Activated CD4-positive, CD25-positive, alpha-beta regulatory T cell (primary cell): ENCODE measurements at places on chromosomes 7 and 10.

GRCh38 chr7:40186586-40186985, 51.8 kb downstream of the SUGCT start:
- DNase-seq: no peak

GRCh38 chr10:52216852-52217251, 97.2 kb upstream of the DKK1 start:
- DNase-seq: no peak

- no peak for DNase-seq
Observed at GRCh38 chr7:116933465-116933864, 19.8 kb upstream of the ST7 start.

DNA sequence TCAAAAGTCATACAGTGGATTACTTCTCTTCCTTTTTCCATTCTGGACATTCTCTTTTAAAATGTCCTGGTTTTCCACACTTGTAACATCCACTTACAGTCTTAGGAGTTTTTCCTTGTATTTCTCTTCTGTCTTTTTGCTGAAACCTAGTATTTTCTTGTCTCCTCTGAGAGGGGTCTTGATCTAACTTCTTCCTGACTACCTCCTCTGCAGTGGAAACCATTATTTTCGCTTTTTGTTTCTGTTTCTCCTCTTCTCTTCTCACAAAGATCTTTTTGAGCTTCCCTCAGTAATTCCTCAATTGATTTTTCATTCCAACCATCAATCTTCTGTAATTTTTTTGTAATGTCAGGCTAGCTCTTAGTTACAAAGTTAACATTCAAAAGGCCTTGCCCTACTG, 23.7 kb upstream of the ELOVL3 start:
- DNase-seq: no peak

- DNase-seq: no peak
Observed at GRCh38 chr10:13247246-13247645, 13.1 kb upstream of the UCMA start.

DNA sequence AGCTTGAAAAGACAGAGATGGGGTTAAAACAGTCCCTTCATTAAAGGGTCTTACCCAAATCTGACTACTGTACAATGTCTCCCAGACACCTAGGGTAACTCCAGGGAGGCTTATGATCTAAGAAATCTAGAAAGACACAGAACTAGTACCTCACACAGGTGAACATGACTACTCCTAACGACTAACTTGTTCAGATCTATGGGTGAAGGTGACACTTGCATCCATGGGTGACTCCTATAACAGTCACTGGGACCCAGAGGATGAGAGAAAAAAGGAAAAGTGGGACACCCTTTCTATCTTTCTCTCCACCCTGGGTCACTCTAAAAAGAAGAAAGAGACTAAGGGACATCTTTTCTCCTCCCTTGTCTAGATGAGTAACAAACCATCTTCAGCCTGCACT, 19.2 kb downstream of the AKR1C8 start:
- DNase-seq: no peak

DNA sequence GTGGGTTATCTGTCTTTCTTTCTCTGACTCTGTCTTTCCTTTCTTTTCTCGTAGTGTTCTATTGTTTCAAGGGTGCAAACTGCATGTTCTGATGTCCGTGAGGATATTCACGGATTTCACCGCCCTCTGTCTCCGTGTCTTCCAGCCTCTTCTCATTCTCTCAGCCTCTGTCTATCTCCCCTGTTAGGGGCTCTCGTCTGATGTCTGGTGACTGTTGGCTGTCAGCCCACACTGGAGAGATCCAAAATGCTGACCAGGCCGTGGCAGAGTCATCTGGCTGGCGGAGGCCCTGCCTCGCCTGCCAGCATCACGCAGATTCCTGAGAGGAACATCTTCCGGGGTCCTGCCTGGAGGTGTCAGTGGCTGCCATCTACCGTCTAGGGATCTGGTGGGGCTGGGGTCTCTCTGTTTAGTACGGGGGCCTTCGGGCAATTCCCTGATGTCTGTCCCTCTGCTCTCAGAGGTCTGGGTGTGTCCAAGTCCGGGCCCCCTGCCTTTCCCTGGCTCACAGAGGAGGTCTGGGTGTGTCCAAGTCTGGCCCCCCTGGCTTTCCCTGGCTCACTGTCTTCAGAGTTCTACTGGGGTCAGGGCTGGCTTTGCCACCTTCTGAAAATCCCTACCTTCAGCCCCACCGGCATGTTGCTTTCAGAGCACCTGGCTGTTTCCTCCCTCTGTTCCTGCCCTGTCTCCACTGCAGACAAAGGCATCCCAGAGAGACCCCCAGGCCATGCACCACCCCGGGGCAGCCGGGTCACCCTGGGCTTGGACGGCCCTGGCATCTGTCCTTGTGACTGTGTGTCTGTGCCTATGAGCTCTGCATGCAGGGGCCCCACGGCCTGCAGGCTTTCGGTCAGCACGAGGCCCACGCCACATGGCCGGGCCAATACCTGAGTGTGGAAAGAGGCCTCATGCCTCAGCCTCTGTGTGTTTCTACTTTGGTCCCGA, 14.0 kb upstream of the SCART1 start:
- no peak for DNase-seq
